ENCODE measurements at places on chromosomes 12 and 14.

- no peak for DNase-seq
Observed at GRCh38 chr12:105164068-105164467, 56.5 kb downstream of the WASHC4 start.

DNA sequence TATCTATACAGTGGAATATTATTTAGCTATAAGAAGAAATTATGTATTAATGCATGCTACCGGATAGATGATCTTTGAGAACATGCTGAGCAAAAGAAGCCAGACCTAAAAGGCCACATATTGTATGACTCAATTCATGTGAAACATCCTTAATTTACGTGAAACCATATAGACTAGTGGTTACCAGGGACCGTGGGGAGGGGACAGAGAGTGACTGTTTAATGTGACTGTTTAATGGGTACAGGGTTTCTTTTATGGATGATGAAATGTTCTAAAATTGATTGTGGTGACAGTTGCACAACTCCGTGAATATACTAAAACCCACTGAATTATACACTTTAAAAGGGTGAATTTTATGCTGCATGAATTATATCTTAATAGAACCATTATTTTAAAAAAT lies 8.5 kb upstream of the BCL7A start:
- no peak for DNase-seq

DNA sequence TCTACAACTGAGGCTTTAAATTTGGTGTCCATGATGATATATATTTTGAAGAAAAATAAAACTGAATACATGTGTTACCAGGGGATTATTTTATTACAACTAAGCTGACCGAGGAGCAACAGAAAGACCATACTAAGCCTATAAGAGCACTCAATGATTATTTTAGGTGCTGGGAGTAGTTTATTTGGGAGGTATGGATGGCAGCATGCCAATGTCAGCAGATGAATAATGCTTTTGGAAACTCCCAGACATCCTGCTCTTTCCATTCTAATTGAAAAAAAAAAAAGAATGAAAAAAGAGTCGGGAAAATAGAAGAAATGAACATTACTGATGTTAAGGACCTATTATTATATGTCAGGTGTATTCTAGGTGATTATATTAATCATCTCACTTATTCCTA lies 441.2 kb downstream of the BTG1 start:
- no peak for DNase-seq

DNA sequence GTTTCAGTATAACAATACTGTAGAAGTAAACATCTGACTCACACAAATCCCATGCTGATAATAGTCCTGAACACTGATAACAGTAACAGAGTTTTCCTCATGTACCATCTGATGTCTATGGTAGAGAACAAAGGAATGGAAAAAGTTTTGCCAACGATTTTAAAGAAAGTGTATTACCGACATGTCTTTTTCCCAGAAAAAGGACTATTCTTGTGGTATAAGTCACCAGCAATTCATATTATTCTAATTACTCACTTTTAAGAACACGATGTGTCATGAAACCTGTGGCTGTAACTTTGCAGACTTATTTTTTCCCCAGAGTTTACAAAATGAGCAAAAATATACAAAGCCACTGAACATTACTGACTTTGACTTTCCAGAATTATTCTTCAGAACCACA lies 40.1 kb upstream of the DCN start:
- no peak for DNase-seq

DNA sequence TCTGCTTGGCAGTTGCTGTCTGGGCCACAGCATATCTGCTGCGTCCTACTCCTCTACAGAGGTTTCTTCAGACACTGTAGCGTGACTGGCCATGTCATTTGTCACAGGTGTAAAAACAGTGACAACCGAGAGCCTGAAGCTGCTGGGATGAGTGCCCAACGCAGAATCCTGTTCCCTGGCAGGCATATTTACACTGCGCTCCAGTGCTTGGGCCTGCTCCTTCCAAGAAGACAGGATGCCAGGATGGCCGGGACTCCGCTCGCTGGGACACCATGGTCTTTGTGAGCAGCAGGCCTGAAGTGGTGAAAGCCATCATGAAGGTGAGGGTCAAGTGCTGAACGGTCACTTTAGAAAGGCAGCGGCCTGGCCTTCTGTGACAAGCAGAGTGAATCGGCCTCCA lies 171.4 kb downstream of the EMP1 start:
- no peak for DNase-seq

GRCh38 chr12:110756611-110757010 lies 13.9 kb upstream of the PPP1CC start:
- DNase-seq, result no peak
